CD8-positive, alpha-beta memory T cell (primary cell): ENCODE measurements at places on chromosomes 2 and 18. TPM values are rescaled to one million over a fixed set of nuclear protein-coding genes. Genes with fewer than 3 reads are reported as not detected.

GRCh38 chr18:70332694-70333093 is 43.8 kb downstream of the SOCS6 start:
- no peaks in the 10 kb centered on the region for H3K4me1 ChIP-seq
- no peak overlapping the region for H3K4me3 ChIP-seq
- no peak overlapping the region for H3K27ac ChIP-seq
- no peaks in the 10 kb centered on the region for H3K36me3 ChIP-seq
- H3K27me3 ChIP-seq = no peaks in the 10 kb centered on the region
- no peak for DNase-seq

- H3K4me3 ChIP-seq = no peak overlapping the region
- no peak for DNase-seq
- H3K36me3 ChIP-seq = no peaks in the 10 kb centered on the region
- no peak overlapping the region for H3K27ac ChIP-seq
- H3K4me1 ChIP-seq = no peaks in the 10 kb centered on the region
- no peaks in the 10 kb centered on the region for H3K27me3 ChIP-seq
Measured at GRCh38 chr18:70454704-70455322, 166.0 kb downstream of the SOCS6 start.

- no peak for DNase-seq
- no peaks in the 10 kb centered on the region for H3K4me1 ChIP-seq
- no peaks in the 10 kb centered on the region for H3K27me3 ChIP-seq
- no peak overlapping the region for H3K27ac ChIP-seq
- no peak overlapping the region for H3K4me3 ChIP-seq
Measured at GRCh38 chr2:66303471-66303870, 131.5 kb upstream of the MEIS1 start.

DNA sequence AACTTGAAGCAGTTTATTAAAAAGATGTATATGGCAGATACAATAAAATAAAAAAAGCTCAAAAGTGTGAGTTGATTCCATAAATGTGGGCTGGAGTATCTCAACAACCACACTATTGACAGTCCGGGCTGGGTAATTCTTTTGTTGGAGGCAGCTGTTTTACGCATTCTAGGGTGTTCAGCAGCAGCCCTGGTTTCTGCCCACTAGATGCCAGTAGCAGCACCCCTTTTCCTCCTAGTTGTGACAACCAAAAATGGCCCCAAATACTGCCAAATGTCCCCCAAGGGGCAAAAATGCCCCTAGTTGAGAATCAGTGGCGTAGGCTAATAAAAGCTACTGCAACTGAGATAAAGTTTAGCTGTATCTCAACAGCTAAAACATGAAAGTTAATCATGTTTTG is 44.8 kb downstream of the CHMP3 start:
- H3K4me3 ChIP-seq = no peak overlapping the region
- DNase-seq = peak; percentile 53
- H3K36me3 ChIP-seq = no peaks in the 10 kb centered on the region
- no peaks in the 10 kb centered on the region for H3K27me3 ChIP-seq

GRCh38 chr2:15554525-15555218 is 6.5 kb downstream of the NBAS start:
- peak overlapping the region; percentile 70 for H3K27ac ChIP-seq
- H3K27me3 ChIP-seq = no peaks in the 10 kb centered on the region
- peaks cover 11% of the 10 kb centered on the region for H3K36me3 ChIP-seq
- no peak for DNase-seq
- H3K4me1 ChIP-seq = peaks cover 4% of the 10 kb centered on the region

DNA sequence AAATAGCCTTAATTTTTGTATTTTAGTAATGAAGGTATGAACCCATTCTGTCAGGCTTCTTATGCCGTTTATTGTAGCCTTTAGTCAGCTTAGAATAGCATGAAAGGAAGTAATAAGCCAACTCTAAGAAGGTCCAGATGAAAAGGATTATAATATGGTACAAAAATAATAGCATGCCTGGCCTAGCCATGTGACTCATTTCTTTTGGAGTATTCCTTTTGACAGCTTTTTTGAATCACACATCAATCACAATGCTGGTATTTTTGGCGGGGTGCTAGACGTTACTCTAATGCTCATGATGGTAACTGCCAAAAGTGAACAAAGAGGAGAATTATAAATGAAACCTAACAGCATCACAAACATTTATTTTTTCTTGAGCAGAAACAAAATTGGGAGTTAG is 19.9 kb downstream of the FMNL2 start:
- no peaks in the 10 kb centered on the region for H3K36me3 ChIP-seq
- DNase-seq = no peak
- no peaks in the 10 kb centered on the region for H3K27me3 ChIP-seq
- H3K27ac ChIP-seq = no peak overlapping the region
- no peaks in the 10 kb centered on the region for H3K4me1 ChIP-seq

DNA sequence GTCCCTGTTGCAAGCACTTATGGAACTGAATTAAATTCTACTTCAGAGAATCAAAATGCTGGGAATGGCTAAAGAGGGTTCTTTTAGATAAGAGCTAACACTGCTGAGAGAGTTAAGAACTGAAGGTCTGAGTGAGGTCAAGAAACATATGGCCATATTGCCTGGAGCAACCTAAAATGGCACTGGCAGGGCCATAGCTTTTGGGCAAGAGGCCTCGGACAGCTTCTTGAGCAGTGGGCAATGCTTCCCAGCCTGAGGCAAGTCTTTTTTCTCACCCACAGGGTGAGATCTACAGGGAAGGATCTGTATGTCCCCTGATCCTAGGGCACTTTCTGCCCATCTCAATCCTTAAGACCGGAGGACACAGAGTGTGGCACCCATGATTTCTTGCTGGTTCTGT is 244.6 kb upstream of the NT5C1B start:
- no peak overlapping the region for H3K4me3 ChIP-seq
- H3K4me1 ChIP-seq = no peaks in the 10 kb centered on the region
- no peak for DNase-seq
- no peak overlapping the region for H3K27ac ChIP-seq
- H3K27me3 ChIP-seq = no peaks in the 10 kb centered on the region
- H3K36me3 ChIP-seq = no peaks in the 10 kb centered on the region

DNA sequence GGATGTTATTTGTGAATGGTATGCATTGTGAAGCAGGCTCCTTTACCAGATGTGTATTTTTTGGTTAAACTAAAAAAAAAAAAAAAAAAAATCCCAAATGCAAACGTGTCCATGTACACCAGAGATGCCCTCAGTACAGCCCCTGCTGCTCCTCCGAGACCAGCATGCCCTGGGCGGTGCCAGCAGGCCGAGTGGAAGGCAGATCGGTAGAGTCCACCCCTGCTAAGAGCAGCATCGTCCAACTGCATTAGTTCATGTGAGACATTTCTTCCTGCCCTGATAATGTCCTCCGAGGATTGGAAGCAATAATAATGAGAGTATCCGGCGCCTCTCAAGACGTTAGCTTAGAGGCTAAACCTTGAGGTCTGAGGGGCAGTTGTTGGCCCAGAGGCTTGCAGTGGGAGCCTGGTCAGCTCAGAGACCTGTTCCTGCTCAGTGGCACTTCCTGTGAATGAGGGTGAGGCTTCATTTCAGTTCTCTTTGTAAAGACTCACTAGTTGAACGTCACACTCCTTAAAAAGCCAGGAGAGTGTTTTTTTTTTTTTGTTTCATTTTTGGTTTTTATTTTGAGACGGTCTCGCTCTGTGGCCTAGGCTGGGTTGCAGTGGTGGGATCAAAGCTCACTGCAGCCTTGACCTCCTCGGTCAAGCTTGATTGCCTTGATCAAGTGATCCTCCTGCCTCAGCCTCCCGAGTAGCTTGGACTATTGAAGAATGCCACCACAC is 5.6 kb downstream of the SLC66A3 start:
- no peaks in the 10 kb centered on the region for H3K27me3 ChIP-seq
- no peak for DNase-seq
- H3K27ac ChIP-seq = no peak overlapping the region
- H3K4me1 ChIP-seq = peaks cover 21% of the 10 kb centered on the region

- H3K27ac ChIP-seq = no peak overlapping the region
- H3K36me3 ChIP-seq = no peaks in the 10 kb centered on the region
- no peaks in the 10 kb centered on the region for H3K4me1 ChIP-seq
- no peak overlapping the region for H3K4me3 ChIP-seq
- no peak for DNase-seq
Measured at GRCh38 chr2:237931205-237931721, 35.6 kb upstream of the UBE2F start.

- DNase-seq = no peak
- H3K4me3 ChIP-seq = no peak overlapping the region
- H3K27ac ChIP-seq = no peak overlapping the region
- H3K27me3 ChIP-seq = no peaks in the 10 kb centered on the region
- no peaks in the 10 kb centered on the region for H3K4me1 ChIP-seq
Measured at GRCh38 chr2:65396348-65397026, 35.9 kb downstream of the SPRED2 start.

GRCh38 chr2:48306409-48307284 is 223.3 kb upstream of the STON1 start:
- H3K4me3 ChIP-seq = no peak overlapping the region
- no peaks in the 10 kb centered on the region for H3K4me1 ChIP-seq
- H3K36me3 ChIP-seq = no peaks in the 10 kb centered on the region
- no peak for DNase-seq

DNA sequence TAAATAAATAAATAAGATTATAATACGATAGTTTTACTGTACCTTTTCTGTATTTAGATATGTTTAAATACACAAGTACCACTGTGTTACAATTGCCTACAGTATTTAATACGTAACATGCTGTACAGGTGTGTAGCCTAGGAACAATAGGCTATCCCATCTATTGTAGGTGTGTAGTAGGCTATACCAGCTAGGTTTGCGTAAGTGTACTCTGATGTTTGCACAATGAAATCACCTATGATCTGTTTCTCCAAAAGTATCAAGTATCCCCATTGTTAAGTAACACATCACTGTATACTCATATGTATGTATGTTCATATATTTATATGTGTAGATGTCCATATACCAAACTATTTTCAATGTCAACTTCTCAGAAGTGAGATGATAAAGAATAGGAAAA is 118.2 kb upstream of the RND3 start:
- no peak for DNase-seq
- no peak overlapping the region for H3K4me3 ChIP-seq
- no peaks in the 10 kb centered on the region for H3K27me3 ChIP-seq
- no peak overlapping the region for H3K27ac ChIP-seq
- no peaks in the 10 kb centered on the region for H3K36me3 ChIP-seq

DNA sequence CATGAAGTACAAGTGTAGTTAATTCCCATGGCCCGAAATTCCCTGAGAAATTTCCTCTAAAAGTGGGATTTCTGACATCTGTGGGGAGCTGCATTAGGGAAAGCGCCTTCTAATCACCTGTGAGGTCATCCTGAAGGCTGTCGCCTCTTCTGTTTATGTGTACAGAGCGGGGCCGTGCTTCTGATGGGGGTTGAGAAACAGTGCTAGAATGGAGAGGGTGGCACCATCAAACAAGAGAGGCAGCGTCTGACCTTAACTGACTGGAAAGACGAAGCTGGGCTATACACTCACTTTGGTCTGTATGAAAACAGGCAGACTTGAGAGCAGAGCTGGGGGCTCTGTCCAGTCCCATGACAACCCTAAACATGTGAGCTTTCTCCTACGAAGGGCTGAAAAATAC is 44.2 kb upstream of the DNMT3A start:
- H3K36me3 ChIP-seq = no peaks in the 10 kb centered on the region
- no peak overlapping the region for H3K4me3 ChIP-seq
- no peaks in the 10 kb centered on the region for H3K27me3 ChIP-seq
- H3K4me1 ChIP-seq = no peaks in the 10 kb centered on the region
- no peak overlapping the region for H3K27ac ChIP-seq
- no peak for DNase-seq

DNA sequence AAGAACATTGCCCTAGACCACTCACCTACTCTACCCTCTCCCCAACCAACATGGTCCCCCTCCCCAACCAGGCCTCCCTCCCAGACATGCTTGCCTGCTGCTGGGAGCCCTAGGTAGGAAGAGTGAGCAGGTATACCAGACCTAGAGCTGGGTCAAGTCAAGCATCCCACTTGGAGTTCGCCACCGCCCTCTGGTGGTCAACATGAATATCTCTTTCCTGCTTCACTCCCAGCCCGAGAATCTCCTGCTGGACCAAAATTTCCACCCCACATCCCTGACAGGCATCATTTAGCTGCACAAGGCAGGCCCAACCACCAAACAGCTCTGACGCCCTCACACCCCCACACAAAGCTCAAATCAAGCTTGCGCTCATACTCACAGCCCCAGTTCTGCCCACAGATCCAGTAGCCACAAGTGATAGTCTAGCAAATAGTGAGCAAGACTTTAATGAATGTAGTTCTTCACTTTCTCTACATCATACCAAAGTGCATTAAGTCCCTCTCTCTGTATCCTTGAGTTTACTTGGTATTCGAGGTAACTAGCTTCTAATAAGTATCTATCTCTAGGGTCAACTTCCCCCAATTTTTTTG is 116.0 kb downstream of the TNS1 start:
- H3K4me3 ChIP-seq = no peak overlapping the region
- H3K27me3 ChIP-seq = no peaks in the 10 kb centered on the region
- no peaks in the 10 kb centered on the region for H3K36me3 ChIP-seq

The RNF152 gene
- total RNA-seq = 0.38 TPM

The KDSR gene
- 52.1 TPM for total RNA-seq

The CTAGE1 gene
- not detected for total RNA-seq

The SIX3 gene
- not detected for total RNA-seq

The ABHD1 gene
- 0.90 TPM for total RNA-seq
